ENCODE measurements at places on chromosomes 6 and 20.

- peak; percentile 0 for DNase-seq
Observed at GRCh38 chr6:98769546-98769945, 64.8 kb upstream of the POU3F2 start.

DNA sequence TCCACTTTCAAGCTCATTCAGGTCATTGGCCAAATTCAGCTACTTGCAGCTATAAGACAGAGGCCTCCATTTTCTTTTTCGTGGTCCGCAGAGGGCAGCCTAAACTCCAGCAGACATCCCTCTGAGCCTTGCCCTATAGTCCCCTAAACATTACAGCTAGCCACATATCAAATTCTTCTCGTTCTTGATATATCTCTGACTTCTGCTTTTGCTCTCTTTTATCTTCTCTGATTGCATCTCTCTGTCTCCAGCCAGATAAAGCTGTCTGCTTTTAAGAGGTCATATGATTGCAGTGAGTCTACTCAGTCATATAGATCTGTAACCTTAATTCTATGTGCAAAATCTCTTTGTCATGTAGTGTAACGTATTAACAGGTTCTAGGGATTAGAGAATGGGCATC, 358.4 kb upstream of the RGS17 start:
- no peak for DNase-seq

DNA sequence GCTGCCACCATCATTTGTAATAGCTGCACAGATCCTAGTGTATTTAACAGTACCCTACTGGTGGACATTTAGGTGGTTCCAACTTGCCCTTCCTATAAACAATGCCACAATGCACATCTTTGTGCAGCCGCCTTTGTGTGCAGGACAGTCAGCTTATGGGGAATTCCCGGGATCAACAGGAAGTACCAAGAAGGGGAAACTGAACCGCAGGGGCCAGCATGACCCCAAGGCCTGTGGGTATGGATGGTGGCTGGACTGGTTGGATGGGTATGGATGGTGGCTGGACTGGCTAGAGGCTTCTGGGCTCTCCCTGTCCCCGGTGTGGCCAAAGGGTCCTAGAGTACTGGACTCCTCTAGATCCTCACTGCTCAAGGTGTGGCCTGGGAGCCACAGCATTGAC, 46.7 kb downstream of the CEBPB start:
- DNase-seq = no peak

DNA sequence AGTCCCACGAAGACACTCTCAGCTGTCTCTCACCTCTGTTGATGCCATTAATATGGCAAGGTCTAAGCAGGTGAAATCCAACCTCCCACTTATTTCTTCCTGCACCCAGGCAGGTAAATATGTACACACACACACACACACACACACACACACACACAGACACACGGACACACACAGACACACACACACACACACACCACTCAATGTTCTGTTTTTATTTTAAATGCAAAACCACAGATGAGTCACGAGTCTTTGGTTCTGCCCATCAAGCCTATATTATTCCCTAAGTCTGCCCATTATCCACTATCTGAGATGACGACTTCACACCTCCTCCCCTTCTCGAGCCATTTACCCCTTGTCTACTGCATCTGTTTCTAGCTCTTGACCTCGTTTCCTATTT, 344.7 kb downstream of the CDH26 start:
- no peak for DNase-seq

DNA sequence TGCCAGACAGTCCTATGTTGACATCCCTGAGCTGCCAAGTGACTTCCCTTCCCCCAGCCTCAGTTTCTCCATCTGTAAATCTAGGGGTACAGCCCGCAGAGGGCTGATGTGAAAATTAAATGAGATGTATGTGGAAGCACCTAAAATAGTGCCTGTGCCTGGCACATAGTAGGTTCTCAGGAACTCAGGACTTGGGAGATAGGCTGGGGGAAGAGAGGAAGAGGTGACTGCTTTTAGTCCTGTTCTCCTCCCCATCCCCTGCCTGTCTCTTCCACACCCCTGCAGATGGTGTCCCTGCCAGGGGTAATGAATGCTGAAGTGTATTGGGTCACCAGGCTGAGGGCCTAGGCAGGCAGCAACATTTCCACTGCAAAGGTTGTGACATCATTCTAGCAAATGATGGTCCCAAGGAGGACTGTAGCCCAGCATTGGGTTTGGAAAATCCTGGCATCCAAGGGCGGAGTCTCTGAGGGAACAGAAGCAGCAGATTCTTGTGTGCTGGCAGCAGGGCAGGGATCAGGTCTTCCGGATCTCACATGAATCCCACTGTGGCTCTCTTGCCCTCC, 1.8 kb downstream of the SNPH start:
- DNase-seq = no peak

- DNase-seq = no peak
Observed at GRCh38 chr6:11766589-11767450, 11.8 kb downstream of the ADTRP start.

DNA sequence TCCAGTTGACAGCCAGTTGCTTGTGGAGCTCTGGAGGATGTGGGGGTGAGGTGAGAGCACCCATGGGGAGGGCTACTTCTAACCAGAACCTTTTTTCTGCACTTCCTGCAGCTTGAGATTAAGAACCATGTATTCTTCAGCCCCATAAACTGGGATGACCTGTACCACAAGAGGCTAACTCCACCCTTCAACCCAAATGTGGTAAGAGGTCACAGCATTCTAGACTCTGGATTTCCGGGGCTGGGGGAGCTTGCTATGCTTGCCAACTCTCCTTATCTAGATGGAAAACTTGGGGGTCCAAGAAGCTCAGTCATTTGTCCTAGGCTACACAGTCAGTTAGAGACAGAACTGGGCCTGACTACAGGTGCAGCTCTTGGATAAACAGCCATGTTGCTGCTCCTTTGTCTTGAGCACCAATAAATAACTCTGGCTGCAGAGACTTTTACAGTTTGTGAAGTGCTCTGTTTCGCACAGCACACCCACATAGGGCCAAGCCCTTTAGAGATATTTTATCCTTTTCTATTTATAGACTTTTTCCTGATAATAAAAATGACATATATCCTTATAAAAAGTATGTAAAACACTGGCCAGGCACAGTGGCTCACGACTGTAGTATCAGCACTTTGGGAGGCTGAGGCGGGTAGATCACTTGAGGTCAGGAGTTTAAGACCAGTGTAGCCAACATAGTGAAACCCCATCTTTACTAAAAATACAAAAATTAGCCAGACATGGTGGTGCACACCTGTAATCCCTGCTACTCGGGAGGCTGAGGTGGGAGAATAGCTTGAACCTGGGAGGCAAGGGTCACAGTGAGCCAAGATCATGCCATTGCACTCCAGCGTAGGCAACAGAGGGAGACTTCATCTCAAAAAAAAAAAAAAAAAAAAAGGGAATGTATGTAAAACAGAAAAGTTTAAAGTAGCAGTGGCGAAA, 10.6 kb upstream of the IFT52 start:
- no peak for DNase-seq

DNA sequence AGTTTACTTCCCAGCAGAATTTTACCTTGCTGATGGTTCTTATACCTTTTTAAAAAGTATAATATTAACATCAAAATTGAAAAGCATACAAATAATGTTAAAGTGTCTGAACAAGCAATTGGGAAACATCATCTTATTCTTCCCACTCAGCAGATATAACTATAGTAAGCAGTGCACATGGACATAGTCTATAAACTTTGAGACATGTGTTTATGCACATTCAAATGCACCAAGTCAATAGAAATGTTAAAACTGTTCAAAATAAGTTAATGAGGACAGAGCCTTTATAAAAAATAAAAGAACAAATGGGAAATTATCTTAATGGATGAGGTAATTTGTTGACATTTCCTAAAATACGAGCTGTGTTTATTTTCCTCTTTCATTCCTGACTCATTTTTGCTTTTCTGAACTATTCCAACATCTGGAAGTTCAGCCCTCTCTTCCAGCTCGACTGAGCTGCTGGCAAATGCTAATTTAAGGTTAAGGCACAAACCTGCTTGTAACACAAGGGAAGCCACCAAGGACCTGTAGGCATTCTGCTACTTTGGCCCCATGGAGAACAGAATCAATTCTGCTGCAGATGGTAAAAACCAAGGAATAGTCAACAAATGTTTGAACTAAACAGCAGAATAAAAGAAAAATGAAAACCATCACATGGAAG, 110.3 kb upstream of the MAP3K4 start:
- no peak for DNase-seq

DNA sequence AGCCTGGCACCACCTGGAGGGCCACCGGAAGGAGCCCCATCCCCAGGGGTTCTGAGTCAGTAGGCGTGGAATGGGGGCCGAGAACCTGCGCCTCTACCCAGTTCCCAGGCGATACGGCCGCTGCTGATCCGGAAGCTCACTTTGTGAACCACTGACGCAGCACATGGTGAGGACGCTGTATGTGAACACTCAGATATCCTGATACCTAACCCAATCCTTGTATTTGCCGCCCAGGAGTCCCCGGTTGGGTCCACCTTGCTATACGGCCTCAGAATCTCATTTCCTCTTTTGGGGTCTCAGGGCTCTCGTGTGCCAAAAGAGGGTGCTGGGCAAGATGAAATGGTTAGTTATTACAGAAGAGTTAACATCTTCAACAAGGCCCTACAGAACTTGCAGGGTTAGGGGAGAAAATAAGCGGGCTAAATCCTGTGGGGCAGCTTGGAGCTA, 604 bp upstream of the RAB5IF start:
- no peak for DNase-seq

DNA sequence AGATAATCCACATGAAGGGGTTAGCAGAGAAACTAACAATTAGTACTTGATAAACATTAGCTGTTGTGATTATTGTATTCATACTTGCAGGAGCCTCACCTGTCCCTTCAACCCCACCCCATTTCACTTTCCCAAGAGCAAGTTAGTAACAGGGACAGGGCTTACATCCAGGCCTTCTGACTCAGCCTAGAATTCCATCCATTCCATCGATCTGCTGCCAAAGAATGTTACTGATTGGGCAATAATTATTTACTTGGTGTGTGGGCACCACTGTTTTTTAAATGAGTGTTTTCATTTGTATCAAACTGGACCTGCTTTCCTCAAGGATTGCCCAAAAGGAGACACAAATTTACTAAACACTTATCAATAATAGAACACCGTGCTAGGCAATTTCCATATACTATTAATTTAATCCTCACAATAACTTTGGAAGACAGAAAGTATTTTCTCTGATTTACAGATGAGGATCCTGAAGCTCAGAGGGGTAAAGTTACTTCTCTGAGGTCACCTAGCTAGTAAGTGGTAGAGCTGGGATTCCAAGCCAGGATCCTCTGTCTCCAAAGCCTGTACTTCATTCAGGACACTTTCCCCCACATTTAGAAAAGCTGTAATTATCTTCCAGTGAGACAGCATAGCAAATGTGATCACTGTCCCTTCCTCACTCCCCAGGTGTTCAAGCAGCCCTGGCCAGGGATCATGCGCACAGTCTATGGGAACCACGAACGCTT, 32.8 kb downstream of the GSS start:
- no peak for DNase-seq

DNA sequence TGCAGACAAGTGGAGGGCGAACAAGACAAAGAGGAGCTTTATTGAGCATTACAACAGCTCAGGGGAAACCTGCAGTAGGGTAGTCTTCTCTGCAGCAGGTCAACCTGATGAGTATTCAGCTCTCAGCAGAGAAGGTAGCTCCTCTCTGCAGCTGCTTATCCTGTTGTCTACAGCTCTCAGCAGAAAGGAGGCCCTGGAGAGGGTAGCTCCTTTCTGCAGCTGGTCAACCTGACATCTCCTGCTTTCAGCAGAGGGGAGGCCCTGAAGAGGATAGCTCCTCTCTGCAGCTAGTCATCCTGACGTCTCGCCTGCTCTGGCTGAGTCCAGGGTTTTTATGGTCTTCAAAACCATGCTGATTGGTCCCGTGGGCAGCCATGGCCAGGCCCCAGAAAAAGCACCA, 113.6 kb downstream of the CD24 start:
- no peak for DNase-seq

DNA sequence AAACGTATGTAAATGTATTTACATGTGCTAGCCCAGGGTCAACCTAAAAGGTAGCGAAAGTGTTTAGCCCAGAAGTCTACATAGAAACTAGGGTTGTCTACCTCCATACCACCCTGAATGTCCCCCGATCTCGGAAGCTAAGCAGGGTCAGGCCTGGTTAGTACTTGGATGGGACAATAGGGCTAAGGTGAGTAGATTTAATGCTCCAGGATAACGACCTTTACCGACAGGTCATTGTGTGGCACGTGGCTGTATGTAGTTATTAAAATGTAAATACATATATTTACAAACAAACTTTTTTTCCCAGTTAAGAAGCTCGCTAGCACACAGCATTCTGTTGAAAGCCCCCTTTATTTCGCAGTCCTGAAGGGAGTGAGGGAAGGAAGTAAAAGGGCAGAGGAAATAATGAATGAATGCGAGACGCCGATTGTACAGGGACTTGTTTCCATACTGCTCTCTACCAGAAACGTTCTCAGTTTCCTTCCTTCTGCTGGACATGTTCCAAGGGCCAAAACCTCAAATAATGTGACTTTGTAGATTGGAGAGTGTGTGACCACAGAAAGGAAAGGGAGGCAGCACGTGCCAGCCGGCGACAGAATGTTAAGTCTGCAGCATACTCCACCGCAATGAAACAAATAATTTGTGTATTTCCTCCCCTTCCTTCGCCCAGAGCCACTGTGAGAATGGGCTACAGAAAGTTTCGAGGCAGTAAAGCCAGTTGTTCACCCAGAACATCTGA, 612 bp downstream of the ADAT2 start:
- DNase-seq = peak; percentile 9

- no peak for DNase-seq
Observed at GRCh38 chr6:2596222-2596621, 154.5 kb downstream of the MYLK4 start.

DNA sequence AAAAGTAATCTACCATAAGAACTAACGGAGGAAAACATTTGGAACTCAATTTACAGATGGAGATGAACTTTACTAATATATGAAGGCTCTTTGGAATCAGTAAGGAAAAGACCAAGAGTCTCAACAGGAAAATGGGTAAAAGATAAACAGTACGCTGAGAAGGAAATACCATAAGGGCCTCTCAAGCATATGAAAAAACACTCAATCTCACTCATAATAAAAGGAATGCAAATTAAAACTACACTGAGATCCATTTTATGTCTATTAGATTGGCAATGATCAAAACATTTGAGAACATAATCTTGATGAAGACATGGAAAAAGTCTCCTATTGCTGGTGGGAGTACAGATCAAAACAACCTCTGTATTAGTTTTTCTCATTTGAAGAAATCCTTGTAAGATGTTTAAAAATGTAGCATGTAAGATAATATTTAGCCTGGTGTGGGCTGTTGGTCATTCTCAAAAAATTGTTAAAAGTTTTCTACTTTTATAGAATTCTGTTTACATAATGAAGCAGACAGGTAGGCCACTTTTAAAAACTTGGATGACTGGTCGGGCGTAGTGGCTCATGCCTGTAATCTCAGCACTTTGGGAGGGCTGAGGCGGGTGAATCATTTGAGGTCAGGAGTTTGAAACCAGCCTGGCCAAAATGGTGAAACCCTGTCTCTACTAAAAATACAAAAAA, 14.5 kb downstream of the REV3L start:
- DNase-seq = peak; percentile 22

GRCh38 chr6:137309078-137309762, 90.0 kb upstream of the IFNGR1 start:
- DNase-seq = no peak

GRCh38 chr6:112881027-112881426, 533.9 kb downstream of the RFPL4B start:
- no peak for DNase-seq

GRCh38 chr20:297925-298775, 780 bp downstream of the ZCCHC3 start:
- DNase-seq = peak; percentile 25
